Fibroblast of the conjunctiva (primary cell): ENCODE measurements at places on chromosomes 5 and 9.

- no peak for DNase-seq
Observed at GRCh38 chr9:22452415-22453010, 5.9 kb downstream of the DMRTA1 start.

DNA sequence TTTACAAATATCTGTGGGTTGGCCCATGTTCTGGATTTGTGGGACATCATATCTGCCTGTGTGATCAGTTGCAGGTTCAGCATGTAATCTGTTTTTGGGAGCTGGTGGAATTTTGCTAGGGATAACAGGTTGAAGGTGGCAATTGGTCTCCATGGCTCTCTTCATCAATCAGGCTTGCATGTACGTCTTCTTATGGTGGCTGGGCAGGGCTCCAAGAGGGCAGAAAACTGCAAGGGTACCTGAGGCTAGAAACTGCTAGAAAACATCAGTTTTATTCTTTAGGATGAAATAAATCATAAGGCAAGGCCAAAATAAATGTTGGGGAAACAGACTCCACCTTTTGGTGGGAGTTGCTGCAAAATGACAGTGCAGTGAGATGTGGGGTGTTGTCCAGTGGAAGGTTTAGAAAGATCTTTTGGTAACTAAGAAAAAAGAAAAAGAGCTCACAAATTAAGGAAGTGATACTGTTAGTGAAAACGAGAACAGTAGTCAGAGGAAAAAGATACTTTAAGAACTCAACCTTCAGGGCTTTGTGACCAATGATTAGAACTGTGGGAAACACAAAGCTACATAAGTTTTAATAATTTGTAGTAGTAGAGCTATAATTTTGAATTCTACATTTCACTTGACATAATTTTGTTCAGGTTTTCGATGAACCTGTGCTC, 300.7 kb upstream of the IZUMO3 start:
- no peak for DNase-seq

- DNase-seq, result no peak
Observed at GRCh38 chr5:10124287-10124686, 125.4 kb downstream of the ATPSCKMT start.

DNA sequence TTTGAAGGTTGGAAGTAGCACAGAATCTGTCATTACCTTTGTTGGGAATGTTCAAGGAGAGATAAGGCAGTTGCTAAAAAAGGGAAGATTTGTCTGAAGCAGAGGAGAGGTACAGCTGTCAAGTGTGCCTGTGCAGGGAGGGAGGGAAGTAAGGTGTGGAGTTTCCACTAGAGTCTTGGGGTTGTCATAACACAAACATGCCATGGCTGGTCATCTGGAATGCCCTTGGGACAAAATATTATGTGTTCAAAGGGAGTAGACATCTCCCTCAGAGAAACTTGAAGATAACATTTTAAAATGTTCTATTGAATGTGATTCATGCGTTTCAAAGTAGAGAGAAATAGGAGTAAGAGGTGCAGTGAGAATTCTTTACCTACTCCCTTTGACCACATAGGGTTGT, 95.0 kb downstream of the MUSK start:
- no peak for DNase-seq

DNA sequence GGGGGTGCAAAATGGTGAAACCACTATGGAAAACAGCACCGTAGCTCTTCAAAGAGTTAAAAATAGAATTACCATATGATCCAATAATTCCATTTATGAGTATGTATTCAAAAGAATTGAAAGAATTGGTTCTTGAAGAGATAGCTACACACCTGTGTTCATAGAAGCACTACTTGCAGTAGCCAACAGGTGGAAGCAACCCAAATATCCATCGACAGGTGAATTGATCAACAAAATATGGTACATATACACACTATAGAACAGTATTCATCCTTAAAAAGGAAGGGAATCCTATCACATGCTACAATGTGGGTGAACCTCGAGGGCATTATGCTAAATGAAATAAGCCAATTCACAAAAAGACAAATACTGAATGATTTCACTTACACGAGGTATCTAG, 85.7 kb upstream of the VCAN start:
- DNase-seq, result no peak

GRCh38 chr5:139901986-139902385, 106.4 kb downstream of the PSD2 start:
- DNase-seq, result no peak

- DNase-seq, result peak; percentile 53
Observed at GRCh38 chr5:172707285-172708182, 63.5 kb downstream of the DUSP1 start.

DNA sequence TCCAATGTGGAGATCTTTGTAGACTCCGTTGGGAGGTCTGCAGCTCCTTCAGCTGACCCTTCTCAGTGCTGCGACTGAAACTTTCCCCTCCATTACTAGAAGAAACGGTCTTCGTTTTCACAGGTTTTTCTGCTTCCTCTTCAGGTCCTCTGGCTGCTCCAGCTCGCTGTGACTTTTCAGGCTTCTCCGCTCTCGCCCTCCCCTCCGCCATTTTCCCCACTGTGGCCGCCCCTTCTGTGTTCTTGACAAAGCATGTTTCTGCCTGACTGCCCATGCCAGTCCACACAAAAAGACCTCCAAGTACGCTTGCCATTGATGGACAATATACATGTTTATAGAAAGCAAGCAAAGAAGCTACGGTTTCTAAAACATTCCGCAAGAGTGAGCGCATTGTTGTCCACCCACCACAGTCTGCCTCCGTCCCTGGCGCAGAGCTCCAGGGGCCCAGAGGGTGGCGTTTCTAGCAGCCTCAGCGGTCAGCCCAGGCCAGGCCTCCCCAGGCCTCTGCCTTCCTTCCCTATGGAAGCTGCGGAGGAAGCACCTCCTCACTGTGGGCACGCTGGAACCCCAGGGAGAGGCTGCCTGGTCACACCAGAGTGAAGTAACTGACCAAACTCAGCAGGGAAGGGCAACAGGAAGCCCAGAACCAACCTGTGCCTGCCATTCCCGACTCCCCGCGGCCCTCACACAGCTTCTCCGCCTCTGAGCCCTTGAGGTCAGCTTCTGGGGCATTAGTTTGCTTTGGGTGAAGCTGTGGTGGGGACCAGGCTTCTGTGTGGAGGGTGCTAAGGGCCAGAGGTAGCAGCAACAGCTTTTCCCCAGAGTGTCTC, 19.9 kb upstream of the S1PR3 start:
- DNase-seq, result no peak

- DNase-seq, result no peak
Observed at GRCh38 chr5:143236682-143237081, 166.8 kb downstream of the NR3C1 start.

- no peak for DNase-seq
Observed at GRCh38 chr9:110714314-110714713, 45.7 kb downstream of the MUSK start.

DNA sequence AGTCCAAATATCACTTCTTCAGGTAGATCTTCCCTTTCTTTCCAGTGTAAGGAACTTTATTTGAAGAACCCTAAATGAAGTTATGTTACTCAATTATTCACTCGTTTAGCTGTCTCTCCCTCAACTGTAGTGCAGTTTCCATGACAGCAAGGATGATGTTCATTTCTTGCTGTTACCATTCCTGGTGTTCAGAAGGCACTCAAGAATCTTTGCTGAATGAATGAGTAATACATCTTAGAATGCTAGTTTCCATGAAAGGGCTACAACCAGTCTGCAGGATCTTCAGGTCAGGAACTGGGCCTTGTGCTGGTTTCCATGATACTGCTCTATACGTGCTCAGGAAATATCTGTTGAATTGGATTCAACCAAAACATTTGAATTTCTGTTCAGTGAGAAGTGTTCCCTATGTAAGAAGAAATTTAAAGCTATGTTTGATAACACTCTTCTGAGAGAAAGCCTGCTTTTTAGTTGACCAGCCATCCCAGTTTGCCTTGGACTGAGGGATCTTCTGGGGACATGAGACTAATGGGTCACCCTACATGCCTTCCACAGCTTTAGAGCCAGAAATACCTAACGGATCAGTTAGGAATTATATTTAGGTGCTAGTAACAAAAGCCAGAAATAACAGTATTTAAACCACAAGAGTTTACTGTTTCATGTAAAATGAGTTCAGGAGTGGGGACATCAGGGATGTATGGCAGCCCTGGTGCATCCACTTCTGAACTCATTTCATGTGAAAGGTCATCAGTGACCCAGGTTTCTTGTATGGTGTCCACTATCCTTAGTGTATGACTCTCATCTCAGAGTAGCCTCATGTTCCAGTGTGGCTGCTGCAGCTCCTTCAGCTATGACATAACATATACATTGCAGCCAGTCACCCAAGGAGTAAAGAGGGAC, 500.1 kb upstream of the SGCD start:
- DNase-seq, result no peak

- DNase-seq, result no peak
Observed at GRCh38 chr5:10499066-10499465, 57.4 kb downstream of the ROPN1L start.

DNA sequence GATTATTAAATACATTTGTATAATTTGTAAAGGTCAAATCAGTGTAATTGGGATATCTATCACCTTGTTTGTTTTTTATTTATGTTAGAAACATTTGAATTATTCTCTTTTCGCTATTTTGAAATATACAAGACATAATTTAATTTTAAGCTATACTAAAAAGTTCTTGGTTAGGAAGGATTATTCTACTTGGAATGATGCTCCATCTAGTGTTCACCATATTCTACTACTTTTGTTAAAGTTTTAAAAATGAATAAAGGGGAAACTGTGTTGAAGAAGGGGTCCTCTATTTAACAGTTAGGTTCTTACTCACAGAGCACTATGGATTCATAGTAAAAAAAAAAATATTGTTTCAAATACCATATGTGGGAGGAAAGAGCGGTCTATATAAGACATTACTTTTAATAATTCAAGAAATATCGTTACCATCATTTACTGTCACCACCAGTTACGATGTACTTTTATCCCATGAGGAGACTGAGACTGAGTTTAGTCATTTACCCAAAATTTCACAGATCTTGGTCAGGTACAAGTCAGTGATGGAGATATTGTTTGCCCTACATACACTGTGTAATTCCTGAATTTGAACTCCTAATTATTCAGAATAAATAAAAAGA, 6.3 kb upstream of the STOM start:
- no peak for DNase-seq

DNA sequence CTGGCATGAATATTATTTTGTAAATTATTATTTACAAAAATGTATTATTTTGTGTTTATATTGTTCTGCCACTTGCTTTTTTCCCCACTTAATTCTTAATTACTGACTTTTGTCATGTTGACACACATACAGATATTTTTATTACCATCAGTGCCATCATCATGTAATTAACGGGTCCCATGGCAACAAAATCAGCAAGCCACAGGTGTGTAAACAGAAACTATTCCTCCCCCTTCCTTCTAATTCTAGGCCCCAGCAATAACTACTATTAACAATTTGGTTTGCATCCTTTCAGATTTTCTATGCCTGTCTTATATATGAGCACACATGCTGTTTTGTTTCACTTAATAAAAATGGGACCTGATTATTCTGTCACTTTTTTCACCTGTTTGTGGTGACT, 29.3 kb downstream of the CYFIP2 start:
- DNase-seq, result no peak

DNA sequence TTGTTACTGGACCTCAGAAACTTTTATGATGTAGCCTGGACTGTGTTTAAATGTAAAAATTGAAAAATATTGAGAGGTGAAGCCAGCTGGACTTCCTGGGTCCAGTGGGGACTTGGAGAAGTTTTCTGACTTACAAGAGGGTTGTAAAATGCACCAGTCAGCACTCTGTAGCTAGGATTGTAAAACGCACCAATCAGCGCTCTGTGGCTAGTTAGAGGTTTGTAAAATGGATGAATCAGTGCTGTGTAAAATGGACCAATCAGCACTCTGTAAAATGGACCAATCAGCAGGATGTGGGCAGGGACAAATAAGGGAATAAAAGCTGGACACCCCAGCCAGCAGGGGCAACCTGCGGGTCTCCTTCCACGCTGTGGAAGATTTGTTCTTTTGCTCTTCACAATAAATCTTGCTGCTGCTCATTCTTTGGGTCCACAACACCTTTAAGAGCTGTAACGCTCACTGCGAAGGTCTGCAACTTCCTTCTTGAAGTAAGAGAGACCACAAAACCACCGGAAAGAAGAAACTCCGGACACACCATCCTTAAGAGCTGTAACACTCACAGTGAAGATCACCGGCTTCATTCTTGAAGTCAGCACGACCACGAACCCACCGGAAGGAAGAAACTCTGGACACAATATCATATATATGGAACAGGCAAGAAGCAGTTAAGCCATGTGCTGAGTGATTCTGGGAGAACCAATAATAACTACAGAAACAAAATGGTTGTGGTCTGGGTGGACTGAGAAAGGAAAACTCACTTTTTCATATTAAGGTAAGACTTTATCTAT, 201.3 kb downstream of the GABRG2 start:
- no peak for DNase-seq

- DNase-seq, result no peak
Observed at GRCh38 chr9:37082214-37082765, 38.1 kb upstream of the ZCCHC7 start.

GRCh38 chr9:130426467-130426773, 18.3 kb upstream of the ASS1 start:
- no peak for DNase-seq

DNA sequence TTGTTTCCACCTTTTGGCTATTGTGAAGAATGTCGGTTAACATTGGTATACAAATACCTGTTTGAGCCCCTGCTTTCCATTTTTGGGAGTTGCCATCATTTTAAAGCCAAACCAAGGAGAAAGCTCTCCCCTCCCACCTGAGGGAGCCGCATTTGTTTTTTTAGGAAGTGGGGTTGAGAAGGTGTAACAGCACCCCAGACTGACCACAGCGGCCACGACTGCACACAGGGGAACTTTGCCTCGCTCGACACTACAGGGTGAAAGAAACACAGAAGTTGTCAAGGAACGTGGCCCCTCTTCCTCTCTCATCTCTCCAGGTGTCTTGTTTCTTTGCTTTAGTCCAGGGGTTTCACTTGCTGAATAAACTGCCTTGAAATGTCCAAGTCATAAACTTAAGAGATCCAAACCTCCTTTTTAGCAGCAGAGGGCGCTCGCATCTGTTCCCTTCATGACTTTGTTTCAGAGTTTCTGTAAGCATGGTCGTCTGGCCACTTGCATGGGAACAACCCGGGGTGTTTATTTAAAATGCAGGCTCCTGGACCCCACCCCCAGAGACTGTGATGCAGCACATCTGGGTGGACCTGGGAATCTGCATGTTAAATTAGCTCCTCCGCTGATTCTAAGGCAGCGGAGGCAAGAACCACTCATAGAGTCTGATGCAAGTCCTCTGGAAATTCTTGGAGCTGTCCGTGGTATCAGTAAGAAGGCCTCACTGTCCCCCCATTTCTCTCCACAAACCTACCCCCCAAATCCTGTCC, 2.1 kb upstream of the TTLL11 start:
- peak; percentile 35 for DNase-seq
